H9 (cell line): ENCODE measurements at places on chromosomes 16 and 17. TPM values are rescaled to one million over a fixed set of nuclear protein-coding genes. Genes with fewer than 3 reads are reported as not detected.

- DNase-seq, result peak; percentile 84
- peaks cover 3% of the 10 kb centered on the region; the same call in 1 of the 2 replicates for H3K4me1 ChIP-seq
- H3K36me3 ChIP-seq, result peaks cover 4% of the 10 kb centered on the region; the same call in 1 of the 2 replicates
- no peak within 1 kb of the TSS for H3K27ac ChIP-seq
- peak within 1 kb of the TSS; percentile 77 for H3K4me3 ChIP-seq
These were observed at the start of gene NAGS for GRCh38 chr17:44004077-44004760. NAGS (plus strand) TSS chr17:44004622; CDS start chr17:44004664, 42 bp downstream.

- H3K4me1 ChIP-seq, result peaks cover 2% of the 10 kb centered on the region; the same call in 1 of the 2 replicates
- peak; percentile 81 for DNase-seq
- H3K27ac ChIP-seq, result no peak overlapping the region
- no peaks in the 10 kb centered on the region for H3K36me3 ChIP-seq
- H3K4me3 ChIP-seq, result no peak overlapping the region
These were observed 2.1 kb upstream of the TEX19 start for GRCh38 chr17:82356845-82357355.

Gene HS3ST2
- 3.1 and 3.7 TPM in 2 replicates for total RNA-seq

GRCh38 chr17:13727441-13728171 is 125.9 kb upstream of the HS3ST3A1 start:
- H3K4me3 ChIP-seq, result no peak overlapping the region
- DNase-seq, result no peak
- no peaks in the 10 kb centered on the region for H3K27me3 ChIP-seq

Gene NME3
- 76.9 and 81.9 TPM in 2 replicates for total RNA-seq

- no peak overlapping the region for H3K27ac ChIP-seq
- no peak for DNase-seq
- H3K36me3 ChIP-seq, result no peaks in the 10 kb centered on the region
- H3K27me3 ChIP-seq, result no peaks in the 10 kb centered on the region
These were observed 7.8 kb downstream of the CTF1 start for GRCh38 chr16:30904114-30904780.

- H3K4me1 ChIP-seq, result no peaks in the 10 kb centered on the region
- DNase-seq, result no peak
- H3K36me3 ChIP-seq, result peaks cover 57% of the 10 kb centered on the region
- no peaks in the 10 kb centered on the region for H3K27me3 ChIP-seq
These were observed 22.0 kb downstream of the EARS2 start for GRCh38 chr16:23534868-23535860.

GRCh38 chr16:12538667-12539091 is 265.0 kb downstream of the CPPED1 start:
- no peaks in the 10 kb centered on the region for H3K4me1 ChIP-seq
- H3K36me3 ChIP-seq, result no peaks in the 10 kb centered on the region
- no peaks in the 10 kb centered on the region for H3K27me3 ChIP-seq

DNA sequence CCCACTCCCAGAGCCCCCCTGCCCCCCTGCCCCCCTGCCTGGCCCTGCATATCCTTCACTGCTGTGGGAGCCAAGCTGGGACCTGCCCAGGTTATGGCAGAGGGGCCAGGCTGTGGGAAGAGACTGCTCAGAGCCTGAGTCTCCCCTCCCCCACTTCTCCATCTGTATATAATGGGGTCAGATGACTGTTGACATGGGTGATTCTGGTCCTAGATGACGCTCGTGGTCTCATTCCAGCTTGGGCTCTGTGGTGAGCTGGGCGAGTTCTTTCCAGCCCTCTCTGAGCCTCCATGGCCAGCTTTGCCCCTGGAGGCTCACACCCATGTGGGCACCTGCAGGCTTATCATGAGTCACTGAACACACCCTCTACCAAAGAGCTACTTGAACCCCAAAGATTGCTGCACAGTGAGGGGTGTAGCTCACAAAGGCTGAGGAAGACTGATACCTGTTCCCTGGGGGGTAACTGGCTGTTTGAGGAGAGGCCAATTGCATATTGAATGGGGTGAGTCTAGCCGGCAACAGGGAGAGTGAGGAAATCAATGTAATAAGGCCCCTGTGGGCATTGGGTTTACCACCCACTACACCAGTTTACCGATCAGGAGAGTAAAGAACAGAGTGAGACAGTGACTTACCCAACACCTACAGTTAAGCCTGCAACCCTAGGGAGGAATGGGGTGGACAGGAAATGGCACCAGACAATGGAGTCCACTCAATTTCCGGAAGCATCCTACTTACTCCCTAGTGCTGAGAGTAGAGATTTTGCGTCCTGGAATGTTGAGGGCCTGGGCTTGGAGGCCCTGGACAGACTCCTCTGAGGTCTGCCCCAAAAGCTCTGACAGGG is 4.2 kb upstream of the SREBF1 start:
- DNase-seq, result peak; percentile 39
- H3K27ac ChIP-seq, result peak overlapping the region; percentile 49
- no peaks in the 10 kb centered on the region for H3K27me3 ChIP-seq
